NCI-H524 treated with DMSO at 0.1 percent for 48 hours (cell line): ENCODE measurements at places on chromosomes 7 and 10.

GRCh38 chr7:46492466-46492865 lies 571.4 kb upstream of the IGFBP3 start:
- no peak for DNase-seq

GRCh38 chr10:102334101-102334500 lies 61.4 kb upstream of the NFKB2 start:
- no peak for DNase-seq

DNA sequence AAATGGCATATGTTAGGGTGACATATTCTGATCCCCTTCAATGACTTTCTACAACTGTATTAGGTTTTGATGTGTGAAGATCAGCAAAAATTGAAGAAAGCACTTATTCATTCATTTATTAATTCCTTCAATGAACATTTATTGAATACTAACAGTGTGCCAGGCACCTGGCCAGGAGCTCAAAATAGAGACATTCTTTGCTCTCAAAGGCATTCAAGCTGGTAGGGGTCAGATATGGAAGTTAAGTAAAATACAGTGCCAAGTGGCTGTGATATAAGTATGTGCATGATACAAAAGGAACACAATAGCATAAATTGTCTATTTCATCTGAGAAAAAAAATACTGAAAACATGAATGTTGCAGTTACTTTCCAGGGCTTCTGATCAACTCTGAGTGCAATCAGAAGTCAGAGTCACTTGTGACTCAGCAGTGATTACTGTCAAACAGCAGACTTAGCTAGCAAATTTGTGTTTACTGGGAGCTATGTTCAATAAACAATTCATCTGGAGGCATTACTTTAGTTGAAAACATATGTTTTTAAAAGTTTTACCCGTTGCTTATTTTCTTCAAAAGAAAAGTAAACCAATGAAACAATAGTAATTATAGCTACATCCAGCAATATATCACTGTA lies 60.4 kb upstream of the CACNB2 start:
- DNase-seq: no peak

GRCh38 chr7:31302356-31302755 lies 38.2 kb downstream of the NEUROD6 start:
- no peak for DNase-seq

- DNase-seq: no peak
Observed at GRCh38 chr7:83306502-83306901, 143.8 kb upstream of the PCLO start.

DNA sequence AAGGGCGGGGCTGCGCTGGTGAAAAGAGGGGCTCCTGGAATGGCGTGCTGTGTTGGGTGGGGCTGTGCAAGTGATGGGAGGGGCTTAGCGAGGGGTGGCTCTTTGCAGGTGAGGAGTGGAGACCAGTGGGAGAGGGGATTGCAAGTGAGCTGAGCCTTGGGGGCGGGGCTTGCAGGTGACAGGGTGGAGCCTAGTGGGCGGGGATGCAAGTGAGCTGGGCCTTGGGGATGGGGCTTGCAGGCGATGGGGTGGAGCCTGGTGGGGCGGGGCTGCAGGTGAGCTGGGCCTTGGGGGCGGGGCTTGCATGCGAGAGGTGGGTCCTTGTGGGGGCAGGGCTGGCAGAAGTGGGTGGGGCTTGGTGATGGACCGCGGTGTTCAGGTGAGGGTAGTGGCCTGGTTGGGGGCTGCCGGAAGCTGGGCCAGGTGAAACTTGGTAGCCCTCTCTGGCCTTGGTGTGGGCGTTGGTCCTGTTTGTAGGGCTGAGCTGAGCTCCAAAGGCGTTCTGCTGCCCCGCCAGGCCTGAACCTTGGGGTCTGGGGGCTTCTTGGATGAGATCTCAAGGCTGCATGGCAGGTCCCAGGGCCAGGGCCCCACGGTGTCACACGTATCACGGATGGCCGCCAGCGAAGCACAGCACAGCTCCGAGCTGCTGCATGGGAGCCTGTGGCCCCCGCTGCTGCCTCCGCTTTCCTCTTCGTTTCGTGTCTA lies 743 bp upstream of the PITRM1 start:
- DNase-seq: no peak
